ENCODE measurements at places on chromosomes 3 and 15.

- DNase-seq: no peak
Measured at GRCh38 chr3:65497846-65498245, 540.9 kb downstream of the MAGI1 start.

GRCh38 chr15:100152463-100152862, 189.3 kb downstream of the ADAMTS17 start:
- DNase-seq: no peak

GRCh38 chr3:132064114-132064513, 29.3 kb upstream of the CPNE4 start:
- no peak for DNase-seq

DNA sequence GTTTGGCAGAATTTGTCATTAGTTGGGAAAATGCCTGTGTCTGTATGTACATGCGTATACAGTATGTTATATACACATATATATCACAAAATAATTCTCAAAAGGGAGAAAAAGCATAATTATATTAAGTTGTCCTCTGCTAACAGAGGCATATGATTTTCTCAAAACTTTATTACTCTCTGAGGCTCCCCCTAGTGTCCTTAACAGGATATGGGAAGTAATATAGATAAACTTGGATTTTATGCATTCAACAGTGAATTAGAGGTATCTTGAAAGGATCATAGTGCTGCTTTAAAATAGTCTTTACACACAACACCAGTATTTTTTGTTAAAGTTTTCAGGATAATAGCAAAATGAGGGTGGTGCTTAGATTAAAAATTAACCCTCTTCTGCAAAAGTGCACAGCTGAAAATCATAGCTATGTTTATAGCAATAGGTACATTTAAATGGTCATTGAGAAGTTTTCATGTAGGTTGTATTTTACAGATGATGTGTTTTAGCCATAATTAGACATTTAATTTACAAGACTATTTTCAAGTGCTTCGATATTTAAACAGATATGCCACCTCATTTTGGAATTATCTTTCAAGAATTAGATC, 454.0 kb upstream of the ROBO2 start:
- DNase-seq: no peak

DNA sequence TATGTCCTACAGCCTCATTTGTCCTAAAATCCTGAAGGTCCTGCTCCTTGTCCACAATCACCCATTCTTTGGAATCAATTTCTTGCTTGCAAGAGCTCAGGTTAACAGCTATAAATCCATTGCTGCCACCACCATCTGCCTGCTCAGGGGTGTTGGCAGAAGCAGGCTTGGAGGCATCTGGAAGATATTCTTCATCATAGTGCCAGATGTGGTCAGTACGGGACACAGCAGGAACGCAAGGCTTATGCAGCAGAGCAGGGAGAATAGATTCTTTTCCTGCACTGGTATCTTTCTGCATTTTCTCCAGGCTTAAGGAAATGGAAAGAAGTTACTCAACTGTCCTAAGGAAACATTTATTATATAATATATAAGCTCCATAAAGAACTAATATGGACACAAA, 38.5 kb upstream of the CDAN1 start:
- no peak for DNase-seq

- DNase-seq: no peak
Measured at GRCh38 chr3:43948013-43948412, 257.3 kb downstream of the ABHD5 start.

DNA sequence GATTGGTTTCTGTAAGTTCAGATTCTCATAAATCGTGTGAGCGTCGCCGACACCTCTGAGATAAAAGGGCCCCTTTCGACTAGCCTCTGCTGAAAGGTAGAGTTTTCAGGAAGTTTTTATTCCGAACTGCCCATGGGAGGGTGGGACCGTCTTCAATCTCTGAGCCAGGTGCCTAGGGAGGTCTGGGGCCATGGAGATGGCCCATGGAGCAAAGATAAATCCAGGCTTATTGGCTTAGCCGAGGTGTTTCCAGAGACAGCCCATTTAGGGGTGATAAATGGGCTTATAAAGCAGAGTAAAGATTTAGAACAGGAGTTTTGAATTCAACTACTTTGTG, 442 bp downstream of the QTRT2 start:
- no peak for DNase-seq

DNA sequence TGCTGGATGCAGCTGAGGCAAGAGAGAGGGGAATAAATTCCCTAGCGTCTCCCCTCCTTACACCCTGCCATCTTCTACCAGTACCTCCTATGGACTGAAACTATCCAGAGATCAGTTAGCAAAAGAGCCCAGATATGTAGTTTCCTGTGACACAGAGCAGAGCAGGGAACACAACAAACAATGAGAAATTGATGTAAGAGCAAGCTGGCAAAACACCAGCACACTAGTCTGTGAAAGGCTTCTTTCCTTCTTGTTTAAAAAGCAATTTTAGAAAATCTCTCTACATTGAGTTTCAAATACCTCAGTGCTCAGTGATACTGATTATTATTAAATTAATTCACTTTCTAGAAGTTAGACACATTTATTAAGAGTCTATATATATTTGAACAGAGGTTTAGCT, 215.6 kb upstream of the AZI2 start:
- no peak for DNase-seq

DNA sequence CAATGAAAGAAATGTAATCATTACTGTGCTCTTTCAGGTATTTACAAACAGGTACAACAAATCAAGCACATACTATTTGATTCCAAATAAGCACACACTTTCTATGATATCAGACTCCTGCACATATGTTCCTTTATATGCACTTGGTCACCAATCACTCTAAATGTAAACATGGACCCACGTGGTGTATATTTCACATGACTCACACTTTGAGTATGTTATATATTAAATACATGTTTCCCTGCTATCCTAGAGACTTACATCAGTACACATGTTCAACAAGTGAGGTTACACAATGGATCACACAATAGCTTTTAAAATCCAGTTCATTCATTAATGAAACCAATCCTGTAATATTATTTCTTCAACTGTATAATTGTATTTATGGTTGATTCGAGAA, 683.5 kb downstream of the NR2F2 start:
- DNase-seq: no peak

DNA sequence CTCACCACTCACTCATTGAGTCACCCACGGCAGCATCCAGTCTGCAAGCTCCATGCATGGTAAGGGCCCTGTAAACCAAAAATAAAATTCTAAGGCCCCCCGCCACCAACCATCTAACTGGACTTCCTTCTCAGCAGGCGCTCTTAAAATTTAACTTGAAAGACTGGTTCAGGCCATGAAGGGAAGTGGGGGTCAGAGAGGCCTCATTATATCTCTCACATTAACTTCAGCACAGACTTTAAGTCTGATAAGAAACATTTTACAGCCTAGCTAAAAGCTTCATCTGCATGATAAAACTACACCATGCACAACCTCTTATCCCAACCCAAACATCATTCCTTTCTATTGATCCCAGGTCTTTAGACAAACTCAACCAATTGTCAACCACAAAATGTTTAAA, 38.5 kb downstream of the FBLN2 start:
- DNase-seq: no peak

Measured in upper lobe of right lung (tissue), 1 donor.